AG09309 (cell line): ENCODE measurements at places on chromosomes 4 and X.

GRCh38 chrX:49101629-49101984, 21.9 kb upstream of the WDR45 start:
- DNase-seq = no peak

- no peak for DNase-seq
These were observed 787.9 kb upstream of the GALNTL6 start for GRCh38 chr4:171025343-171025742.

DNA sequence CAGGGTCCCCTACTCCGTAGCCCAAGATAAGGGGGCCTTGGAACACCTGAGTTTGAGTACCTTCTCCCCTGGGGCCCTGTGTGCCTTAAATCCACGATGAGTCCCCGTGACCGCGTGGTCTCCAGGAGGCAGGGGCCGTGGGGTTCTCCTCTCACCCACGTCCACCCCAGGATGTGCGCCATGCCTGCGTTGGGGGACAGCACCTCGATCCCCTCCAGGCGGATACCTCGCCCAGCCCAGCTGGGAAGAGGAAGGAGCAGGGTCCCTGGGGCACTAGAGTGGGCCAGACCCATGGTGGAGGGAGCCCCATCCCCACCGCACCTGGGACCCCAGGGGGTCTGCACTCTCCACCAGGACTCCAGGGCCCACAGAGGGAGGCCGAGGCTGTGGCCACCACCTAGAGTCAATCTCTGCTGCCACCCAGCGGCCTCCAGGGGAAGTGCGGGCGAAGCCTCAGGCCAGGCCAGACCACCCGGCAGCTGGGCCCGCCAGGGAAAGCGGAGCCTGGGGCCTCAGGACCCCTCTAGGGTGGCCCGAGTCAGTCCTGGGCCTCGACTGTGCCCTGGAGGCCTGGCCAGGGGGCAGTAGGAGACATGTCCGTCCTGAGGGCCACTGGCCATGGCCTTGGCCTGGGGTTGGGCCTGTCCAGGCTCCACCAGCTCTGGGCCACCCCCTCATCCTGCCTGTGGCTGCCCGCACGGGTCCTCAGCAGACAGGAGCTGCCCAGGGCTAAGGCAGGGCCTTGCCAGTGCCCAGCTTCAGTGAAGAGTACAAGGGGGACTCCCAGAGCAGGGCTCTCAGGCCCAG, 55.0 kb downstream of the FAM53A start:
- DNase-seq = no peak

GRCh38 chr4:155953151-155954117, at the start of gene CTSO:
TSS of gene CTSO (minus strand) at chr4:155953866. CDS start at chr4:155953847, 19 bp downstream.
- no peak for DNase-seq
